Smooth muscle cell of trachea (primary cell): ENCODE measurements at places on chromosomes 7 and 10. TPM values are rescaled to one million over a fixed set of nuclear protein-coding genes. Genes with fewer than 3 reads are reported as not detected.

PIP gene
- not detected in 2 replicates for total RNA-seq

RAB11FIP2 gene
- total RNA-seq = 18.0 and 20.5 TPM in 2 replicates

GATA3 gene
- not detected in 2 replicates for total RNA-seq

BEND7 gene
- 1.0 and 2.3 TPM in 2 replicates for total RNA-seq

TCERG1L gene
- not detected in 2 replicates for total RNA-seq

FZD8 gene
- 1.6 and 3.5 TPM in 2 replicates for total RNA-seq

TMEM176B gene
- 0.66 TPM in 1 of 2 replicates, not detected in the other for total RNA-seq

HOXA3 gene
- total RNA-seq = 2.6 and 3.0 TPM in 2 replicates

TRIM73 gene
- total RNA-seq = 0.44 and 3.1 TPM in 2 replicates

CCL24 gene
- not detected in 2 replicates for total RNA-seq
